ENCODE measurements at places on chromosomes 2 and 18. TPM values are rescaled to one million over a fixed set of nuclear protein-coding genes. Genes with fewer than 3 reads are reported as not detected.

PLCD4 gene
- total RNA-seq: 0.52 TPM

NTSR2 gene
- not detected for total RNA-seq

CETN1 gene
- total RNA-seq: not detected

PGAP1 gene
- 44.8 TPM for total RNA-seq

INPP5D gene
- total RNA-seq: 81.6 TPM

DOK6 gene
- not detected for total RNA-seq

PPM1B gene
- 38.9 TPM for total RNA-seq

CCDC74A gene
- 2.7 TPM for total RNA-seq

PDCD1 gene
- 77.6 TPM for total RNA-seq

KCNS3 gene
- total RNA-seq: not detected

POTEC gene
- not detected for total RNA-seq

ACTR2 gene
- total RNA-seq: 518 TPM

ZNF892 gene
- 2.9 TPM for total RNA-seq

ACTG2 gene
- not detected for total RNA-seq

RAX gene
- total RNA-seq: 0.24 TPM

GALNT14 gene
- not detected for total RNA-seq

KCNG2 gene
- total RNA-seq: not detected

TTC32 gene
- 62.7 TPM for total RNA-seq

FSIP2 gene
- total RNA-seq: 0.32 TPM

RNF138 gene
- total RNA-seq: 51.2 TPM

Measured in activated T-helper 17 cell treated with anti-CD3 and anti-CD28 coated beads, Interleukin-2, amount 50 U/mL, for 72 hours (primary cell).